ENCODE measurements at places on chromosomes 1 and 21.

- no peak for DNase-seq
Measured at GRCh38 chr21:26834181-26834905, 10.9 kb downstream of the ADAMTS1 start.

DNA sequence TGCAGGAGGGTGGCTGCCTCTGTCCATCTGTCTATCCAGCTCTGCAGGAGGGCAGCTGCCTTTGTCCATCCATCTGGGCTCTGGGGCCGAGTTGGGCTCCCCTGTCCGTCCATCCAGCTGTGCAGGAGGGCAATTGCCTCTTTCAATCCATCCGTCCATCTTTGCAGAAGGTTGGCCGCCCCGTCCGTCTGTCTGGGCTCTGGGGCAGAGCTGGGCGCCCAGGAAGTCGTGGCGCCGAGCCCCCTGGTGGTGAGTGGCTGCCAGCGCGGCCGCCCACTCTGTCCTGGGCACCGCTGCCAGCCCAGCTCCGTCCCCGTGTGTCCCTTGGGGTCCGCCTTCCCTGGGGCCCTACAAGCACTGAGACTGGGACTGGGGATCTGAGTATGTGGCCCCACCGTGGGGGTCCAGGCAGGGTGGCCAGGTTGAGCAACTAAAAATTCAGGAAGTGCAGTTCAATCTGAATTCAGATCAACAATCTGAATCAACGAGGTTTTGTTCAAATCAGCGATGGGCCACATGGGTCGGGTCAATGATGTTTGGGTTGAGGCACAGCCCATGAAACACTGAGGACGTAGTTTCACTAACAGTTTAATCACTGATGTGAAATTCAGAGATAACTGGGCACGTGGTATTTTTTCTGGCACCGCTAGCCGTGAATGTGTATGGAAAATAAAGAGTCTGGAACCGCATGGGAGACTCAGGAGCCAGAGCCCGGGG, 99.1 kb upstream of the ACTRT2 start:
- no peak for DNase-seq

- no peak for DNase-seq
Measured at GRCh38 chr1:155196893-155197638, 10.6 kb downstream of the THBS3 start.

DNA sequence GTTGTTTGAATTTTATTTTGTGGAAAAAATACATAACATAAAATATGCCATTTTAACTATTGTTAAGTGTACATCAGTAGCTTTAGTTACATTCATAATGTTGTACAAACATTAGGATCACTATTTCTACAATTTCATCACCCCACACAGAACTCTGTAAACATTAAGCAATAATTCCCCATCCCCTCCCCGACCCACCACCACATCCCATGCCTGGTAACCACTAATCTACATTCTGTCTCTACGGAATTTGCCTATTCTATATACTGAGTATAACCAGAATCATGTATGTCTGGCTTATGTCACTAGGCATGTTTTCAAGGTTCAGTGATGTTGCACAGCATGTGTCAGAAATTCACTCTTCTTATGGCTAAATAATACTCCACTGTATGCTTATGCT, 47.7 kb downstream of the CDC42BPA start:
- DNase-seq, result no peak

DNA sequence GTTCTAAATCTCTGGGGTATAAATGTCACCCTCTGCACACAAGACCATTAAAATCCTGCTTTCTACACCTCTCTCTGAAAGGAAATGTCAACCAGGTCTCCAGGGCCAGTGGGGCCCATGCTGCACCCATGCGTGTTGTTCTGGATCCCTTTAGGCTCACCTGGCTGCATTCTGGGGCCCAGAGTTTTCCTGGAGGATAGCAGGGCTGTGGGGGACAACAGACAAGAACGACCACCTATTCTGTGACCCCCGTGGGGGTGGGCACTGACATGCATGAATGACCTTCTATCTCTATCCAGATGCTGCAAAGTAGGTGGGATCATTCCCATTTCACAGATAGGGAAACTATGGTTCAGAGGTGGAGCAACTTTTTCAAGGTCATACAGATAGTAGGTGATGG, 41.6 kb downstream of the TNNT2 start:
- no peak for DNase-seq

- no peak for DNase-seq
Measured at GRCh38 chr1:52192024-52192423, 50.1 kb downstream of the ZFYVE9 start.

- DNase-seq, result no peak
Measured at GRCh38 chr1:84425150-84425896, 27.0 kb downstream of the DNASE2B start.

DNA sequence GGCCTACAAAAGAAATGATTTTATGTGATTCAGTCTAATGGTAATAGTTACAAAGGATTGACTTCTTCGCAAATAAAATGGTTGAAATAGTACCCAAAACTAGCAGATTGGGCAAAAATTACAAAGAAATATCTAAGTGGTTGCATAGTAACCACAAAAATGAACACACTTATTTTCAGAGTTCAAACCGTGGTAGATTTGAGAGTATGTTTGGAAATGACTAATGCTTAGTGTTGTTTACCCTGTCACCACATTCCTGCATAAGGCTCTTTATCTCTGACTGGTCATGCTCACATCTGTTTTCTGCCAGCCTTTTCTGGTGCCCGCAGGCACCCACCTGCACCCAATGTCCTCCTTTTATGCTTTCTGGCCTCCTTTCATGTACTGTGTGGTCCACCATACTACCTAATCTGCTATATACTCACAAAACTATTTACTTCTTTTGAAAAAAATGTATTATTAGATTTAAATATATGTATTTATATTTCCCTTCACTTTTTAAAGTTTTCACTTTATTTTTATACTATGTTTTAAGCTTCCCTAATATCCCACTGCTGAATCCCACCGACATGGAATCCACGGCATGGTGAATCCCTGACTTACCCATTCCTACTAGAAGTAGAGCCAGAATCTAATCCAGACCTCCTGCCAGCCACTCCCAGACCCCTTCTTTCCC, 30.3 kb downstream of the PTPRC start:
- DNase-seq, result no peak

DNA sequence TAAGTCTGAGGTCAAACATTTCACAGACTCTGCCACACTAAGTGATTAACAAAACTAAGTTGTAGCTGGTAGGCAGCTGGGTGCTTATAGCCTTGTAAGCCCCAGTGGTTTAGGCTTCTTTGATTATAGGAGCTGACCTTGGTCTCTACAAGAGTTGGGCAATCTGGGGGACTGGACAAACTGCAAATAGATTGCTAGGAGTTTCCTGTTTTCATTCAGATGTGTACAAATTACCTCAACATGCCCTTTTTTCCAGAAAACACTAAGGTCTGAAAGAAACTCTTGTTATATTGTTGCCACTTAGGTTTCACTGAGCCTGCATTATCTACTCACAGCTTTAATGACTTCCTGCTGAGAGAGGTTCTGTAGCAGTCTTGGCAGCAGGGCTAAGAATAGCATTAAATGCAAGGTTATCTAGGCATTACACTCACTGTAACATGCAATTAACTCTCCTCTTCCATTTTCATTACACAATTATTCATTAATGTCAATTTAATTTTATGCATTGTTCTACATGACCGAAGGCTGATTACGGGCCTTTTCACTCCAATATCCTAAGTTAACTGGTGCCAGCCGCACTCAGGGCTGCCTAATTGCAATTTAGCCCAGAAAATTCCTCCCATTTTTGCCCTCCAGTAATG, 314.0 kb downstream of the LMO4 start:
- no peak for DNase-seq

DNA sequence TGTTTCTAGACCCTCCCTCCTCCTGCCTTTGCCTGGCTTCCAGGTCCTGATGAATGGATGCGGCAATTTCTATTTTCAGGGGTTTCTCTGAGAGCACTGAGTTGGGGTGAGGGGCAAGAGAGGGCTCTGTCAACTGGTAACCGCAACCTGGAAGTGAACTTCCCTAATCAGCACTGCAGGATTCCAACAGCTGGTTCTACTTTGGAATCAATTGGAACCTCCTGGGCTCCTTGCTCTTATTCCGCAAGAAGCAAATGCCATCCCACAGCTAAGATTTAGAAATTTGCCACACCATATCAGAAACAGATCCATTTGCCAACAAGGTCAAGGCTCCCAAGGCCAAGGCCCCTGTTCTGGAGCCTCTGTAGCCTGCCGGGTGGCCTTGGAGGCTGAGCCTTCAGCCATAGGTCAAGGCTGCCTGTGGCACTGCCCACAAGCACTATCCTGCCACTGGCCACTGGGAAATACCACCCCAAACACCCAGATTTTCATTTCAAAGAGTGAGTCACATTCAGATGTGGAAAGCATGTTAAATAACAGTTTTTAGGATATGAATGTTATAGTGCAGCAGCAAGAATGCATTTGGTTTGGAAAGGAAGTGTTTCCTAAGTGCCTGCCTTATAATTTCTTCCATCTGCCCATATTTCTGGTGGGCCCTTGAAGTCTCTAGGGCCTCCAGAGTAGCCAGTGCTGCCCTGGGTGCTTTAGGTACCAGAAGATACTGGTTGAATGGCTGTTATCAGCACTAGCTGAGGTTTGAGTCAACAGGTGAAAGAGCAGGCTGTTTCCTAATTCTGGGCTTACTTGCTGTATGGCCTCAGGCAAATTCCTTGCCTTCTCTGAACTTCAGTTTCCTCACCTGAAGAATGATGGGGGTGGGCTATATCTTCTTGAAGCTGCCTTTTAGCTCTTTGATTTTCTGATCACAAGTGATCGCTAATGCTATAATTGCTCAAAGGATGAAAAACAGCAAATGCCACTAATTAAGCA, 56.3 kb upstream of the JUN start:
- no peak for DNase-seq

DNA sequence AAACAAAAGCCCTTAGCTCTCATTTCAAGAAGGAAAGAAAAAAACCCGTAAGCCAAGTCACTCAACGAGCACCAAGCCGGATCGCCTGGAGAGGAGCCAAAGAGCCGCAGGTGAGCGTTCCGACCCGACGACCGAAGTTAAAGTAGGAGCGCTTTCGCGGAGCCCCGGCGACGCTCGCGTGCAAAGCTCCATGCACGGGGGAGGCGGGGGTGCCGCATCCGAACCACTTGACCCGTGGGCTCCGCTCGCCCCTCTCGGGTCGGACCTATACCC, 382 bp downstream of the GPBP1L1 start:
- DNase-seq, result peak; percentile 41

GRCh38 chr1:227299688-227300087, 18.6 kb downstream of the CDC42BPA start:
- DNase-seq, result no peak

GRCh38 chr1:237145379-237146135, 103.6 kb downstream of the RYR2 start:
- DNase-seq, result no peak

DNA sequence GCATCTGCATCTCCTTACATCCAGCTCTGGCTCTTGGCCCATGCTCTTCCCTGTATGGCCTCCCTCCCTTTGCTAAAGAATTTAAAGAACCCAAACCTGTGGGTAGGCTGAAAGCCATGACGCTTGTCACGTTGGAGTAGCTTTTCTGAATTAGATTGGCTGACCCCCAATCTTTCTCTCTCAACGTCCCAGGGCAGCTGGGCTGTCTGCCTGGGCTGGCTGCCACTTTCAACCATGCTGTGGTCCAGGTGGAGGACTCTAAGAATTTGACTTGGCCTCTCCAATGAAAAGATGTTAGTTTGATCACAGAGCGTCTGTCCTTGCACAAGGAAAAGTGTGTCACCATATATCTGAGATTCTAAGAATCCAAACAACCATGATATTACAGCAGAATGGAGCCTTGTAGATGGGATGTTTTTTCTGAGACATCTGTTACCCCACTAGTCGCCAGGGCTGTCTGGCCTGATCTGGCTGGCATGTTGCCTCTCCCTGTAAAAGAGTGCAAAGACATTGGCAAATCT, 6.5 kb upstream of the IGSF3 start:
- no peak for DNase-seq

DNA sequence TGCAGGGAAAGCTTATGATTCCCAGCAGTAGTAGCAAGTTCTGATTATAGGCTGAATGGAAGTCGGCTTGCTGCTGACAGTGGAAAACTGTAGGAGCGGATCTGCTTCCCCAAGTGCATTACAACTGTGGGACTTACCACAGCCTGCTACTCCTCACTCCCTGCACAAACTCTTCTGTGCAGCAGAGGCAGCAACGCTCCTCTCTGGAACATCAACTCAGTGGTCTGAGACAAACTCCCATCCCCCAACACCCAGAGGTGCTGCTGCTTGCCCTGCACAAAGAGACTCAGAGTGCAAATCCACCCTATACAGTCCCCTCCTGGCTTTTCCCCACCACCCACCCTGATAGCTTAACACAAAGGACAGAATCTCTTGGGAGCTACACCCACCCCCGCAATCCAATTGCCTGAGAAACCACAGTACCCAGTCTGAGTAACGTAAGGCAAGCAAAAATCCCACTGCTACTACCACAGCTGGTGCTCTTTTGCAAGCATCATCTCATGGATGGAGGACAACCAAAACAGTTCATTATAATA, 1455.2 kb downstream of the AMY1C start:
- DNase-seq, result no peak

GRCh38 chr21:40146216-40146837, 279.1 kb downstream of the PCP4 start:
- no peak for DNase-seq

GRCh38 chr1:67834246-67834877, 1.1 kb upstream of the GNG12 start:
- DNase-seq, result no peak

DNA sequence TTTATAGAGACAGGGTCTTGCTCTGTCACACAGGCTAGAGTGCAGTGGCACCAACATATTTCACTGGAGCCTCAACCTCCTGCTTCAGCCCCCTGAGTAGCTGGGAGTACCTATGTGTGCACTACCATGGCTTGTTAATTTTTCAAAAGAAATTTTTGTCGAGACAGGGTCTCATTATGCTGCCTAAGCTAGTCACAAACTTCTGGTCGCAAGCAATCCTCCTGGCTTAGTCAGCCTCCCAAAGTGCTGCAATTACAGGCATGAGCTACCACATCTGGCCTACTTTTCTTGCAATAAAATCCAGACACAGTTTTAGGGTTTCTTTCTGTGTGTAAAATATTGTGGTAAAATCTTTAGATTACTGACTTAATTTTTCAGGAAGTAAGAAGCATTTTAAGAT, 27.9 kb upstream of the NTPCR start:
- no peak for DNase-seq

DNA sequence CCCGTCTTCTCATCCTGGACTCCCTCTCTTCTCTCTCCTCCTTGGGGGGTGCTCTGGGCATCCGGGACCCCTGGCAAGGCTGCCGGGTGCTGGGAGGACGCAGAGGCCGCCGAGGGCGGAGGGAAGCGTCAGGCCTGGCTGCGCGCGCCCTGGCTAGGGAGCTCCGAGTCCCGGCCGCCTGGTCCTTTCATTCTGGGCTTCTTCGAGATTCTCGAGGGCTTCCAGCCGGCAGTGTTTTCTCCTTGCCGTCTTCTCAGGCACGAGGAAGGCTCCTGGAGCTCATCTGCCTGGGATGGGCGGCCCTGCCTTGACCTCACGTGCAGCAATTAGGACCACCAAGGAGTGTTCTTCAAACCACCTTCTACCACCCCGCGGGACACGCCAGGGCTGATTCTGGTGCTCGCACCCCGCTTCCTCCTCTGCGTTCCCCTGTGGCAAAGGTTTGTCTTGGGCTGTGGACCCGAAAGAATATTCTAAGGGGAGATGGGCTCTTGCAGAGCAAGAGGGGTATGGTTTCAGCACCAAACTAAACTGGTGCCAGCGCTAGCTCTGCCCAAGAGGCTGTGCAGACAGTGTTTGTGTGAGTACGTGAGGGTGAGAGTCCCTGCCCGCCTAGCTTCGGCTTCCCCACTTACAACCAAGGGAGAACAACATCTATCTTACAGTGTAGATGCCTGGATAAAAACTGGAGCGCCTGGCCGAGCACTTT, 36.5 kb downstream of the PIK3CD start:
- DNase-seq, result no peak
